ENCODE measurements at places on chromosomes 11 and 22.

DNA sequence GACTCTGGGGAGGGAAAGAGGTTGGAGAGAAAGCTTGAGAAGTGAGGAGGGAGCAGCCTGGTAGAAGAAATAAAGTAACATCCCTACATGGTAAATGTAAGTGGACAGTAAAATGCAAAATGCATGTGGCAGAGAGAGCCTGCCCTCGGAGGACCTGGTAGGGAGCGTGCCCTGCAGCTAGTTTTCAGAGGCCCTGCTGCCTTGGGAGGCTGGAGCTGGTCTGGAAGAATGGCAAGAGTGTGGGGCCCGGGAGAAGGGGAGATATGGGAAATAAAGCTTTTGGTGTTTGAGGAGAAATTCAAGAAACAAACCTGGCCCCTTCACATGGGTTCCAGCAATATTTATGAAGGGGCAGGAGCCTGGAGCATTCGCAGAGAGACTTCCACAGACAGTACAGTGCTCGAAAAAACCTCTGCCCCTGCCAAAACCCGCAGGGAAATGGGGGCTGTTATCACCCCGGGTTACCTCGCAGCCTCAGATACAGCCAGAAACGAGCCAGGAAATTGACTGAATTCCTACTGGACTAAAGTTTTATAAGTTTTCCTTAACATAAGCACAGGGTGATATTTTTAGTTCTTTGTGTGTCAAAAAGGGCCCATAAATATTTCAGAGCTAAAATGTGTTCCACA, 363.0 kb downstream of the TENM4 start:
- DNase-seq = no peak

DNA sequence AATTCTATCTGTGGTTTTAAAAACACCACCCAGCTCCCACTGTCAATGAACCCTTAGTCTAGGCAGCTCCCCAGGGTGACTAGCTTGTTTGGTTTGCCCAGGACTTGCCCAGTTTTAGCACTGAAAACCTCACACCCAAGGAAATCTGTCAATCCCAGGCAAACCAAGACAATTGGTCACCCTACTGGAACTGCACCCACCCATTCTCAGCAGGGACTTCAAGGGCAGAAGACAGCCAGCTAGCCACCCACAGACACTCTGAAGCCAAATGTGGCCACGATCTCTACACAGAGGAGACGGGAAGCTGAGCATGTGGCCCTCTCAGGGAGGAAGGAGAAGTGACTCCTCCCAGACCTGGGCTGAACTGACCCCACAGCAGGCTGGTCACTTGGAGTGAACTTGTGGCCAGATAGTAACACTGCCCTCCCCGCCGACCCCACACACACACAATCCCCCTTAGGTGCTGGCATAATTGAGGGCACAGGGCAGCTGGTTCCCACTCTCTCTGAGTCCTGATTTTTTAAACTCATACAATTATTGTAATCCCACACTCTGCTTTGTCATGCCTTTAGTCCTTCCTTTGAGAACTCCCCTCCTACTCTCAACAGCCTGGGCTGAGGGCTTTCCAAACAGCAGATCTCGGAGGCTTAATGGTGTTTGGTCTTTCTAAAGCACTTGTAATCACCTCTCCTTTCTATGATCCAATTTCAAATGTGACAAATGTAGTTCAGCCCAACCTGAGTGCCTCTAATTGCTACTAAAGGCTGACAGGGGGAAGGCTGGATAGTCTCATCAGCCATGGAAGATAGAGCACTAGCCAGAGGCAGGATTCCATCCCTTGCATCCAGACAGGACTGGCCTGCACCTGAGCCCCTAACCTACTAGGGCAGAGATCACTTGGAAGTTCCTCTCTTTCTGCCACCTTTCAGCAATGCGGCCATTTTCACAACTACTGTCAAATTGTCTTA, 74.7 kb upstream of the DRD2 start:
- no peak for DNase-seq

DNA sequence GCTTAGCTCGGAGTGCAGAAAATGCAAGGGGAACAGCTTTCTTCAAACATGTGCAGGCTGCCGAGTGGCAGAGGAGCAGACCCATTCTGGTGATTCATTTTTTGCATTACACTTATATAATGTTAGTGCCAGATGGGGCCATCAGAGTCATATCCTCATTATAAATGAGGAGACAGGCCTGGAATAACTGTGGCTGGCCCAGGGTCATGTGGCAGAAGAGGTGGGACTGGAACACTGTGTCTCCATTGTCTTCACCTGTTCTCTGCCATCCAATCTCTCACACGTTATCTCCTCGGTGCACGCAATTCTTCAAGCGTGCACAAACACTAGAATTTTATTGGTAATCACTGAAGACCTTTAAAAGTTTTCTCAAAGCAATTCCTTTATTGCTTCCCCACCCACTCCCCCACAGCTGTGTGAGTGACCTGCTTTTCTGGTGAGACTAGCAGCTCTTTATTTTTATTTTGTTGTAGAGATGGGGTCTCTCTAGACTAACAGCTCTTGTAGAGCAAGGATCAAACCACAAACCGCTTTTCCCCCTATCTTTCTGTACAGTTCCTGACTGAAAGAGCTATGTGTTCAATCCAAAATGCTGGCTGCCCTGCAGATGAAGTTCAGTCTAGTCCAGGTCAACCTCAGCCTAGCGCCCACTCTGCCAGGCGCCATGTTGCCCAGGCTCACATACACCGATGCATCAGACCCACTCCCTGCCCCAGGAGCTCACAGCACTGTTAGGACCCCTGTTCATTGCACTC, 75.3 kb downstream of the ST3GAL4 start:
- DNase-seq = no peak

DNA sequence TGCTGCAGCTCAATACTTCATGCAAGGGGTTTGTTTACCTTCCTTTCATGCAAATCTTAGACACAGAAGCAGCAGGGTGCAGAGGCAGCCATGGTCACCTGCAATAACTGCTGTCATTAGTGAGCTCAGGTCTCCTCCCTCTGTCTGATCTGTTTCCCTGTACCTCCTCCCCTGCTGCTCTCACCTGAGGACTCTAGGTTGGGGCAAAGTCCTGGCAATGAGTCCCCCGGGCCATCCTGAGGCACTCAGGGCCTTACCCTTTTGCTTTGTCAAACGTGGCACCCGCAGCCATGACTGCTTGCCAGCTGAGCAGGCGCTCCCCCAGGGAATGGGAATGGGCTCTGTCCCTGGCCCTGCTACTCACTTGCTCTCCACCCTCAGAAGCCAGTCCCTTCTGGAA, 3.9 kb downstream of the LRRC10B start:
- DNase-seq = no peak

GRCh38 chr11:128814856-128815705, 52.0 kb downstream of the KCNJ1 start:
- no peak for DNase-seq

GRCh38 chr11:1931341-1932104, 12.0 kb downstream of the TNNT3 start:
- DNase-seq = no peak

GRCh38 chr11:86570020-86570419, 102.4 kb downstream of the ME3 start:
- DNase-seq = no peak

DNA sequence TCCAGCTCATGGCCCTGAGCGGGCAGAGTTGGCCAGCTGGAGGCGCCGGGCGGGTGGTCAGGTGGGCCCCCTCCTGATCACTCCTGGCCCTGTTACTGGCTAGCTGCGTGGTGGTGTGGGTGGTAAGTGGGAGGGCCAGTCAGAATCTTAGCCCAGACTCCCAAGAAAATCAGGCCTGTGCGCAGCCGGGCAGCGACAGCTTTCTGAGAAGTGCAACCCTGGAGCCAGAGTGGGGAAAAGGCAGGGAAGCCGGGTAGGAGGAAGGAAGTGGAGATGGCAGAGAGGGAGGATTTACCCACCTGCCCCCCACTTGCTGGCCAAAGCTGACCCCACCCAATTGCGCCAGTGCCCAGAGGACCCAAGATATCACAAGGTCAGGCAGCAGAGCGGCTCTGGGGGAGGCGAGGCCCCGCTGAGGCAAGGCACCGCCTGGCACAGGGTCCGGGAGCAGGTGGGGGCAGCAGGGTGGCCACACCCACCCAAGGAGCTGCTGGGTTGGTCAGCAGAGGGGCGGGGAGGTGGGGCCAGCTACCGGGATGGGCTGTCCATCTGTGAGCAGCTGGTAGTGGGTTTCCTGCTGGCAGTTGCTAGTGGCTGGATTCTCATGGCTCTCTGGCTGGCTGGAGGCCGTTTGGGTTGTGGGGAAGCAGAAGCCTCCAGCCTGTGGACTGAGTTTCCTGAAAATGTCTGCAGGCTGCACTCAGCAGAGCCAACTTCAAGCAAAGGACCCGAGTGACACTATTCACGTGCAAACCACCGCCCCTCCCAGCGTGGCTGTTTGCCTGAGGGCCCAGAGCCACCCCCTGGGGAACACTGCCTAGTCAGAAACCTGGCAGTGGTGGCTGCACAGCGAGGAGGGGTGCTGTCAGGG, 196.4 kb downstream of the IGLL1 start:
- no peak for DNase-seq

DNA sequence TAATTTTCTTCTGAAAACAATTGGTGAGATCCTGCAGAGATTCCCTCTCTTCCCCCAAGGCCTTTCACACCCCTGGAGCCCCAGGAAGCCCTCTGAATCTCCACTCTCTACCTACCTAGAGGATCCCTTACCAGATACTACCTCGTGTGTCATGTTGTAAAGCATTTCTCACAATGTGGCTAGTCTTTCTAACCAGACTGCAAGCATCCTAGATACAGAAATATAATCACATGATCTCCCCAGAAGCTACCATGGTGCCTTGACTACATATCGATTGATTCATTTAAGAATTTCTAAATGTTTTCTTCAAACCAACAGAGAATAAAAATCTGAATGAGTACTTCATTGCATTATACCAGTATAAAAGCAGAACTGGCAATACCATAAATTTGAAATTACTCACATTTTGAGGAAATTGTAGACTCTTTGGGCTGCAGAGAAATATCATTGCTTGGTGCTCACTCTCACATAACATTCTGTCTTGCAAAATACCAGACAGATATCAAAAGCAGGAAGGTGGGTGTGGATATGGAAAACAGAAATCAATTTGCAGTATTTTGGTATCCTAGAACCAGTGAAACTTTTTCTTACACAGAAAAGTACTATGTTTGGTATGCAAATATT, 113.5 kb downstream of the MAML2 start:
- DNase-seq = no peak

- DNase-seq = no peak
Measured at GRCh38 chr22:31616315-31616980, 45.6 kb downstream of the PISD start.

DNA sequence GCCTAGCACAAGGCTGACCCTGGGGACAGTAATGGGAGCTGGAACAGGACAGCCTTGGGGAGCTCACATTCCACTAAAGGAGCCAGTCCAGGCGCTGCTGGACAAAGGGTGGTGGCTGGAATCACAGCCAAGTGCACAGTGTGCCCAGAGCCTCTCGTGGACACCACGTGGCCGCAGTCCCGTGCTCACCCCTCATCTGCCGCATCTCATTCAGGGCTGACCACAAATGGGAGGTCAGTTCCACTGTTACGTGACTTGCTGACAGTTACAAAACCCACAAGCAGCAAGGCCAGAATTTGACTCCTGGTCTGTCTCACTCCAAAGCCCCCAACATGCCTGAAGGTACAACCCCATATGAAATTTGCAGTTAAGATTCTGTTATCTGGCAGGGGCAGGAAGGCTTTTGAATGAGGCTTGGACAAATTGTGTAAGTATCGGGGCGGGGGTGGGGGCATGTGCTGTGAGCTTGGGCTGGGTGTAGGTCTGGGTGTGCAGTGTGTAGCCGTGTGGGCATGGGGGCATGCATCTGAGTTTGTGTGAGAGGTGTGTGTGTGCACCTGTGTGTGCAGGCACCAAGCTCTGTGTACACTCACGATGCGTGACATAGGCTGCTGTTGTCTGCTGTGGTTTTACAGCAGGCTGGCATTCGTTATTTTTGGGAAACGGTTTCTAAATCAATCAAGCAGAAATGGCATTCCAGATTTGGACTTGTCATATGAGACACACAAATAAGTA, 301.7 kb downstream of the BRD1 start:
- no peak for DNase-seq

GRCh38 chr11:40537734-40538133, 921.7 kb downstream of the LRRC4C start:
- no peak for DNase-seq

- DNase-seq = no peak
Measured at GRCh38 chr22:39686178-39686620, 115.6 kb downstream of the CACNA1I start.

All from HuH-7 (cell line).